ENCODE measurements at places on chromosomes 6 and 20.
A peak's percentile ranks its signal among the peaks of the same experiment; 100 is the strongest.

DNA sequence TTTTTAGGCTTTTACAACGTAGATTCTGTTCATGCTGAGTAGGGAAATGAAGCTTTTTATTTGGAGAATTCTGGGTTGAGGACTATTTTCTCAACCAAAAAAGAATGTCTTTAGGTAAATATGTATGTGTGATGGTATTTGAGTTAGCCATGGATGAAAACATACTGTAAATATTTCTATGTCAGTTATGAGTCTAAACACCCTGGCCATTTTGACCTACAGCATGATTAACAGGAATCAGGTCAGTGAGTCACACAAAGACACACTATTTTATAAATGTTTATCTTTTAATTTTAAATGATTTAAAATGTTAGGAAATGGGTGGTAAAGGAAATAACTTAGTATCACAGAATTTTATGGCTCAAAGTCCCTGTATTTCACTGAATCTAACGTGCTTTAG is 851.7 kb upstream of the MAP3K7 start:
- DNase-seq = no peak

DNA sequence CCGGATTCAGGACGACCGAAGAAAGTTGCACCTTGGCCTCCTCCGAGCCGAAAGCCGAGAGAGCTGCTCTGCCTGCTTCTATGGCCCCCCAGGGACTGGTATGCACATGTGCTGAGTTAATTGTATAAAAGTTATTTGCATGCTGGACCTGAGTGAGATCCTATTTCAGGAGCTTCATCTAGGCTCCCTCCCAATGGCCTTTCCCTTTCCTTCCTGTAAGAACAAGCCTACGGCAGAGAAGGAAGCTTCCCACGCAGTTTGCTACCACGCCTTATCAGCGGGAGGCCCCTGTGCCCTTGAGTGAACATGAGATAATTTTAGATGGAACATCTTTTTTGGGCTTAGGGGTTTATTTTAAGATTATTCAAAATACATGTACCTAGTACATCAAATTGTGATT is 65.9 kb downstream of the RIN2 start:
- DNase-seq = no peak

- peak; percentile 44 for DNase-seq
Observed at GRCh38 chr20:50054626-50055511, 58.1 kb downstream of the UBE2V1 start.

DNA sequence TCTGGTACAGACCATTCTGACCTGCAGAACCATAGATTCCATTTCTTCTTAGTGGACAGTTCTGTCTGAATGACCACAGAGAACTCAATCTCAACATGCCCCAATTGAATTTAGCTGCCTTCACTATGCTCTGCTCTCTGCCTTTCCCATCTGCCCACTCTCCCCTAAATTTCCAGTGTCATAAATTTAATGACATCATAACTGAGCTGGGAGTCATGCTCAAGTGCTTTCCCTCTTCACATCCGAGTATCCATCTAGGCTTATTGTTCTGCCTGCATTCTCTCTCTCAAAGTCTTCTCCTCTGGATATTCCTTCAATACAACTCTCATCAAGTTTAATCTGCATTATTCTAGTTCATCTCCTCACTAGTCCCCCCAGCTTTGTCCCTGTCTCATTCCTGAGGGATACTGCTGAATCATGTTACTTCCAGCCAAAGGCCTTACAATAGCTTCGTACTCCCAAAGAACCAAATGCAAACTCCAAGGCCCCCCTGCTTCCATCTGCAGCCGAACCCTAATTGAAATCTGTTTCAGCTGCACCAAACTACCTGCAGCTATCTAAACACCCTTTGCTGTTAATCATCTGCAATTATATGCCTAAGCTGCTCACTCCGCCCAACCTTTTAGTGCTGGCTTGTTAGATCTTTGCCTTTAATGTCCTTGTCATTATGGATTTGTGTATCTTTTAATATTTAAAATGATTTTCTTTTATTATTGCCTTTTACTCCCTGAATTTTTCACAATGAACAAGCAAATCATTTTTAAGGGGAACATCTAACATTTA is 46.1 kb downstream of the SLC35B3 start:
- no peak for DNase-seq

GRCh38 chr6:9039258-9039657 is 603.9 kb upstream of the SLC35B3 start:
- DNase-seq = no peak

DNA sequence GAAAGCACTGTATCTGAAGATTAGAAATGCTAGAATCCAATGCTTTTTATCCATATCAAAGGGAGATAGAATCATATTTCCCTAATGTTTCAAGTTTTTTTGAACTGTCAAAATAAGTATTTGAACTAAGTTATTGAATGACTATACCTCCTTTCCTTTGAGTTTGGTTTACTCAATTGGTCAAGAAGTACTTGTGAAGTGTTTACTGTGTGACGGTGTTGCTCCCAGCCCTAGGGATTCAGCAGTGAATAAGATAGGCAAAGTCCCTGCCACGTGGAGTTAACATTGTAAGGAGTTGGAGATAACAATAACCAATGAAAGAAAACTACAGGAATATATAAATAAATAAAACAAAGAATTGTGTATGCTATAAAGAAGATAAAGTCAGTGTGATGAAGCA is 535.9 kb downstream of the FRK start:
- DNase-seq = no peak

DNA sequence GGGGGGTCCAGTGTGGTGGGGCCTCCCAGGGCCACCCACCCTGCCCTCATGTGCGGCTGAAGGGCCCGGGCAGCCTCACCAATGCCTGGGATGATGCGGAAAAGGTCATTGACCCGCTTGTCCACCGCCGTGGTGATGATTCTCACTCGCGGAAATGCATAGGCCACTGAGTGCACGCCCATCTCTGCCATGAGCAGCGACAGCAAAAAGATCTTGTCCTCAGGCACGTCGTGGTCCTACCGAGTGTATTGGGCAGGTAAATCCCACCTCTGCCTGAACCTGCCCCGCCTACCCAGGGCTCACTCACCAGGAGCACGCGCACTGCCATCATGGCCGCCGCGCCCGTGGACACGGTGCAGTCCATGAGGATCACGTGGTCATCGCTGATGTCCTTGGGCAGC is 16.1 kb downstream of the UCKL1 start:
- DNase-seq = no peak

GRCh38 chr20:63835021-63835858 is 4.2 kb upstream of the ZBTB46 start:
- DNase-seq = peak; percentile 49

- no peak for DNase-seq
Observed at GRCh38 chr6:130366107-130367005, 539 bp downstream of the TMEM200A start.

- no peak for DNase-seq
Observed at GRCh38 chr6:2126351-2126750, 119.1 kb downstream of the GMDS start.
